ENCODE measurements at places on chromosomes 11 and 22. TPM values are rescaled to one million over a fixed set of nuclear protein-coding genes. Genes with fewer than 3 reads are reported as not detected.

DNA sequence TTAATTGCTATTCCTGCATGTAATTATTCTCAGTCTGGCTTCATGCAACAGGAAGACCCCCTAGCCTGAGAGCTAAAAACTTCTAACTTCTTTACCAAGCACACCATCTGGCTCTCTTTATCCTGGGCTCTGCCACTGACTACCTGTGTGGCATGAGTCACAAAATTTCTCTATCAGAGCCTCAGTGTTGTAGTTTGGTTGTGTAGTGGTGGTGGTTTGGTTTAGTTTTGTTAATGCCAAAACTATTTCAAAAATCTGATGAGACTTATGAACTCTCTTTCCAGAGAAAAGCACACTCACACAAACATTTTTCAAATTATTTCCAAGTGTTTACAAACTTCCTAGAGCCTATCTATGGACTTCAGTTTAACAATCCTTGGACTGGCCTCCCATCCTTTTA is 7.5 kb upstream of the IL17RA start:
- no peak for DNase-seq
- H3K27me3 ChIP-seq = no peaks in the 10 kb centered on the region
- no peaks in the 10 kb centered on the region for H3K36me3 ChIP-seq
- peaks cover 24% of the 10 kb centered on the region for H3K4me1 ChIP-seq
- no peak overlapping the region for H3K4me3 ChIP-seq

DNA sequence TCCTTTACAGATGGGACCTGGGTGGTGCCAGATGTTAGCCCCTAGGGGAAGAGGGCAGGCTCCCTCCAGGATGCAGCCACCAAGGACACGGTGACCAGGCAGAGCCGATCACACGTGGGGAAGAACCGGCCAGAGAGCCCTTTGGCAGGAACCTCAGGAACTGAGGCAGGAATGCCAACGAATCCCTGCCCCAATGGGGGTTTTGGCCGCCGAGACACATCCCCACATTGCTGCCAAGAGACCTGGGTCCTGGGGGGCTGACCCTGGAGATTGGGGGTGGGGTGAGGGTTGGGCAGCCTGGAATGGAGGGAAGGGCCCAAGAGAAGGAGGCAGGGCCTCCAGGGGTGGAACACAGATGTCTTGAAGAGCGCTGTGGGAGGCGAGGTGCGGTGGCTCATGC is 28.7 kb upstream of the LMO1 start:
- no peaks in the 10 kb centered on the region for H3K36me3 ChIP-seq
- no peak overlapping the region for H3K27ac ChIP-seq
- H3K4me1 ChIP-seq = no peaks in the 10 kb centered on the region
- DNase-seq = no peak

GRCh38 chr11:26761361-26761809 is 39.5 kb upstream of the SLC5A12 start:
- H3K4me3 ChIP-seq = no peak overlapping the region
- no peaks in the 10 kb centered on the region for H3K36me3 ChIP-seq
- DNase-seq = no peak
- H3K4me1 ChIP-seq = no peaks in the 10 kb centered on the region

GRCh38 chr11:5036669-5037068 is 9.7 kb upstream of the OR52J3 start:
- peaks cover 2% of the 10 kb centered on the region for H3K27me3 ChIP-seq
- no peak overlapping the region for H3K27ac ChIP-seq

Gene UCP3
- total RNA-seq = 0.69 TPM

GRCh38 chr11:696955-697491 is 1.4 kb downstream of the TMEM80 start:
- H3K4me3 ChIP-seq = peak overlapping the region; percentile 84
- H3K4me1 ChIP-seq = peaks cover 38% of the 10 kb centered on the region
- peak overlapping the region; percentile 88 for H3K27ac ChIP-seq
- no peak for DNase-seq

- DNase-seq = no peak
- H3K36me3 ChIP-seq = no peaks in the 10 kb centered on the region
- peaks cover 20% of the 10 kb centered on the region for H3K4me1 ChIP-seq
- H3K4me3 ChIP-seq = no peak overlapping the region
Observed at GRCh38 chr11:126464796-126465195, 109.3 kb downstream of the ST3GAL4 start.

- H3K4me3 ChIP-seq = peak within 1 kb of the TSS; percentile 92
- peaks cover 64% of the 10 kb centered on the region for H3K4me1 ChIP-seq
- H3K27ac ChIP-seq = peak within 1 kb of the TSS; percentile 92
- H3K36me3 ChIP-seq = peaks cover 27% of the 10 kb centered on the region
- peak; percentile 89 for DNase-seq
Observed at GRCh38 chr22:37486224-37486845, at the start of gene MFNG. MFNG (minus strand) TSS chr22:37486384; CDS start chr22:37486177, 207 bp downstream.

- no peak overlapping the region for H3K4me3 ChIP-seq
- no peak for DNase-seq
- H3K27ac ChIP-seq = no peak overlapping the region
- H3K36me3 ChIP-seq = no peaks in the 10 kb centered on the region
Observed at GRCh38 chr22:10961043-10961860, 4566.7 kb upstream of the OR11H1 start.

DNA sequence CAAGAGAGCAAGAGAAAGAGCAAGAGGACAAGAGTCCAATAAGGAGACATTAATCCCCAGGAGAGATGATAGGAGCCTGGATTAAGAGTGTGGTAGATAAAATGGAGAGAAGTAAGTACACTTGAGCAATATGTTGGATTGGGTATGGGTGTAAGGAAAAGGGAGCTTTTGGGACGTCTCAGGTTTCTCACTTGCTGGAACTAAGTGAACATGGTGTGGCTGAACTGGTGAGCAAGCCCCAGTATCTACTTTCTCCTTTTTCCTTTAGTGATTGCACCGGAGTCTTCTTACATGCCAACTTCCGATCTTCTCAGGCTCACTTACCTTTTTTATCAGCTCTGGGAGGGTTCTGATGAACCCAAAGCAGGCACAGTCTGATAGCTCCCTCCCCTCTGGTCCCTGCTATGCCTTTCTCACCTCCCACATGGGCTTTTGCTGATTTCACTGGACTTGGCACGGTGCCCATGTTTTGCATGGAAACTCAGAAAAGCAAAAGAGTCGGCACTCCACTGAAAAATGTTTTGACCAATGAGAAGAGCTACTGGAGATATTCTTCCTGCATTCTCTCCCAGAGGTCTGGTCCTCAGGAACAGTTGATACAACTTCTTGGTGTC is 14.5 kb upstream of the APLNR start:
- no peaks in the 10 kb centered on the region for H3K36me3 ChIP-seq
- peaks cover 36% of the 10 kb centered on the region for H3K27me3 ChIP-seq
- DNase-seq = no peak

DNA sequence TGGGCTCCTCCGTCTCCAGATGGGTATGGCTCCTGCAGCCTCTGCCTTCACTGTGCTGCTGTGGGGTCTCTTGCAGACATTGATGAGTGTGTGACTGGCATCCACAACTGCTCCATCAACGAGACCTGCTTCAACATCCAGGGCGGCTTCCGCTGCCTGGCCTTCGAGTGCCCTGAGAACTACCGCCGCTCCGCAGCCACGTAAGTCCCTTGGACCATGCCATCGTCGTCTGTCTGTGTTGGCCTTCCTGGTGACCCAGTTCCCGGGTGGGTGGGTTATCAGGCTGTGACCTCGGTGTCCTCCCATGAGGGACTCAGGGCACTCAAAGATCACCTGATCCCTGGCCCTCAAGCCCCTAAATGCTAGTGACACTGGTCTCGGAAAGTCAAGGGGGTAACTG is 47.7 kb downstream of the FBLN1 start:
- DNase-seq = no peak
- H3K27ac ChIP-seq = no peak overlapping the region
- no peaks in the 10 kb centered on the region for H3K4me1 ChIP-seq
- no peak overlapping the region for H3K4me3 ChIP-seq
- no peaks in the 10 kb centered on the region for H3K36me3 ChIP-seq

Gene B4GALNT4
- total RNA-seq = 6.6 TPM

- DNase-seq = peak; percentile 58
- peaks cover 33% of the 10 kb centered on the region for H3K27me3 ChIP-seq
- H3K36me3 ChIP-seq = no peaks in the 10 kb centered on the region
- no peak overlapping the region for H3K27ac ChIP-seq
Observed at GRCh38 chr11:119144825-119145486, 3.9 kb upstream of the ABCG4 start.

- H3K36me3 ChIP-seq = no peaks in the 10 kb centered on the region
- peaks cover 4% of the 10 kb centered on the region for H3K4me1 ChIP-seq
- DNase-seq = no peak
- H3K4me3 ChIP-seq = no peak overlapping the region
- peaks cover 17% of the 10 kb centered on the region for H3K27me3 ChIP-seq
Observed at GRCh38 chr11:8070417-8071115, 10.4 kb upstream of the TUB start.

GRCh38 chr11:26134481-26135355 is 197.2 kb upstream of the ANO3 start:
- H3K4me3 ChIP-seq = no peak overlapping the region
- no peaks in the 10 kb centered on the region for H3K4me1 ChIP-seq
- no peaks in the 10 kb centered on the region for H3K36me3 ChIP-seq

Gene SPI1
- total RNA-seq = 0.11 TPM

Gene OR10D3
- total RNA-seq = not detected

- H3K27ac ChIP-seq = no peak overlapping the region
- no peak overlapping the region for H3K4me3 ChIP-seq
- H3K4me1 ChIP-seq = peaks cover 26% of the 10 kb centered on the region
- H3K27me3 ChIP-seq = no peaks in the 10 kb centered on the region
Observed at GRCh38 chr11:214083-214482, 6.6 kb downstream of the RIC8A start.

- H3K27ac ChIP-seq = peak overlapping the region; percentile 100
- peaks cover 42% of the 10 kb centered on the region for H3K36me3 ChIP-seq
- H3K4me3 ChIP-seq = peak overlapping the region; percentile 87
- no peaks in the 10 kb centered on the region for H3K27me3 ChIP-seq
- peak; percentile 76 for DNase-seq
Observed at GRCh38 chr11:117230286-117230961, 1.4 kb downstream of the PCSK7 start.

GRCh38 chr11:130583801-130584211 is 135.4 kb downstream of the ADAMTS15 start:
- H3K4me3 ChIP-seq = no peak overlapping the region
- H3K4me1 ChIP-seq = no peaks in the 10 kb centered on the region
- H3K36me3 ChIP-seq = no peaks in the 10 kb centered on the region
- no peak overlapping the region for H3K27ac ChIP-seq
- peaks cover 6% of the 10 kb centered on the region for H3K27me3 ChIP-seq
- no peak for DNase-seq

- H3K4me1 ChIP-seq = no peaks in the 10 kb centered on the region
- H3K27ac ChIP-seq = peak overlapping the region; percentile 38
- H3K4me3 ChIP-seq = no peak overlapping the region
- no peaks in the 10 kb centered on the region for H3K36me3 ChIP-seq
- DNase-seq = no peak
Observed at GRCh38 chr22:30205281-30206115, 41.1 kb downstream of the LIF start.

DNA sequence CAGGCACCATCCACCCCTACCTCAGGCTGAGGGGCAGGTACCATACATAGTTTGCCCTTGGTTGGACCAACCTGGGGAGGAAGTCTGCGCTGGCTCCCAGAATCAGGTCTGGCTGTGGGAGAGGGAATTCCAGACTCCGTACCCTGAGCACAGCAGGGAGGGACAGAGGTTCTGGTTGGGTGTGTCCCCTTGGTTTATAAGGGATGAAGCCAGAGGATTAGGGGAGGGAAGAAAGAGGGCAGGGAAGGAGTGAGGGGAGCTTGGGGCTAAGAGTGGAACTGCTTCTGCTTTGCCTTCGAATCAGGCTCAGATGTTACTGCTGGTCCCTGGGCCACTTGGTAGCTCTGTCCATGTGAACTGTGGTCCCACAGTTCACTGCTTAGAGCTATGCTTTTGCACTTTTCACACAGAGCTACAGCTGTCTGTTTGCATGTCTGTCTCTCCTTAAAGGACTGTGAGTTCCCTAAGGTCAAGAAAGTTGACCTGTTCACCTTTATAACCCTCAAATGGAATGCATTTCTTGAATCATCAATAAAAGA is 9.2 kb downstream of the MMP20 start:
- no peak overlapping the region for H3K27ac ChIP-seq
- no peaks in the 10 kb centered on the region for H3K36me3 ChIP-seq
- H3K4me1 ChIP-seq = peaks cover 11% of the 10 kb centered on the region
- no peak for DNase-seq

Gene SCGB2A2
- not detected for total RNA-seq

DNA sequence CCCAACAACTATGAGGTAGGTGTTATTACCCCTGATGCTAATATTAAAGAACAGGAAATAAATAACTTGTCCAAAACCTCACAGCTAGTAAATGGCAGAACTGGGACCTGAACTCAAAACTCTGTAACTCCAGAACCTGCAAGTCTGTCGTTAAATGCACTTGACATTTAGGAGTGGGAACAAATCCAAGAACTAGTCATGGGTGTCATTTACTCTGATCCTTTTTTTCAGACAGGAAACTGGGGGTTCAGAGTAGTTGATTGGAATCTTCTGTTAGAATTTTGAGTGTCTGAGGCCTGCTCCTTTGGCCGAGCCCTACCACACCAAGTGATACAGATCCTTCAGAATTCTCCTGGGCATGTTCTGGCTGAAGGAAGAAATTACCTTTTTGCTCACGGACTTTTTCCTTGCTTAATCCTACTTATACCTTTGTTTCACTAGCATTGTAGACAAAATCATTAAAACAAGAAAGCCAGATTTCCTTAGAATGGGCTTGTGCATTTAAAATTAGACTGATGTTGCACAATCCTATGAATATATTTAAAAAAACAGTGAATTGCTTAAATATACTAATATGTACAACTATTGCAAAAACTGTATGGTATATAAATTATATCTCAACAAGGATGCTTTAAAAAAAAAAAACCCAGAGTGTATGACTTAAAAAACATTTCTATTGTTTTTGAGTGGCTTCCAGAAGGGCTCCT is 1.4 kb upstream of the YAP1 start:
- peaks cover 2% of the 10 kb centered on the region for H3K36me3 ChIP-seq
- H3K27me3 ChIP-seq = peaks cover 43% of the 10 kb centered on the region
- no peak for DNase-seq
- no peak overlapping the region for H3K27ac ChIP-seq

Gene GLB1L2
- 3.9 TPM for total RNA-seq

DNA sequence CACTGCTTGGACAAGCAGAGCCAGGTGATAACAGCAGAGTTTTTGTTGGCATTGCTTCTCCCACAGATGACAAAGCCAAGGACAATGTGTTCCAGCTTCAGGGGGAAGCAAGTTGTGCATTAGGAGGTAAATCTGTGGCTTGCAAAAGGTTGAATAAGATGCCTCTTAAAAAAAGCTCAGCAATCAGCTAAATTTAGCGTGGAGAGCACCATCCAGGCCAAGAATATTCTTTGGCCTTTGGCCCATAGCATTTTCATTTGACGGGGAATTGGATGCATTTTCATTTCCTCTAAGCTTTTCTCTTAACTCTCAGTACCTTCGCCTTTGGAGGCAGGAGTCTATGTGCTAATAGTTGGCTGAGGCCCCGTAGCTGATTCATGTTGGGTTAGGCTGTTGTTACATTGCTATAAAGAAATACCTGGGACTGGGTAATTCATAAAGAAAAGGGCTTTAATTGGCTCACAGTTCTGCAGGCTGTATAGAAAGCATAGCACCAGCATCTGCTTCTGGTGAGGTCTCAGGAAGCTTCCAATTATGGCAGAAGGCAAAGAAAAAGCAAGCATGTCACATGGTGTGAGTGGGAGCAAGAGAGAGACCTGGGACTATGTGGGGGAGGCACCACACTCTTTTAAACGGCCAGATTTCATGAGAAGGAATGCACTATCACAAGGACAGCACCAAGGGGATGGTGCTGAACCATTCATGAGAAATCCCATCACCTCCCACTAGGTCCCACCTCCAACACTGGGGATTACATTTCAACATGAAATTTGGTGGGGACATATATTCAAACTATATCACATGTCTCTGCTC is 350.1 kb upstream of the C11orf87 start:
- no peaks in the 10 kb centered on the region for H3K27me3 ChIP-seq
- H3K36me3 ChIP-seq = no peaks in the 10 kb centered on the region
- no peak overlapping the region for H3K27ac ChIP-seq
- no peaks in the 10 kb centered on the region for H3K4me1 ChIP-seq

Gene ARHGEF12
- 14.3 TPM for total RNA-seq

Gene RFPL1
- total RNA-seq = not detected

Measured in activated CD4-positive, alpha-beta T cell treated with anti-CD3 and anti-CD28 coated beads for 36 hours (primary cell).